Eye (tissue), 1 donor: ENCODE measurements at places on chromosomes 12 and 14.

DNA sequence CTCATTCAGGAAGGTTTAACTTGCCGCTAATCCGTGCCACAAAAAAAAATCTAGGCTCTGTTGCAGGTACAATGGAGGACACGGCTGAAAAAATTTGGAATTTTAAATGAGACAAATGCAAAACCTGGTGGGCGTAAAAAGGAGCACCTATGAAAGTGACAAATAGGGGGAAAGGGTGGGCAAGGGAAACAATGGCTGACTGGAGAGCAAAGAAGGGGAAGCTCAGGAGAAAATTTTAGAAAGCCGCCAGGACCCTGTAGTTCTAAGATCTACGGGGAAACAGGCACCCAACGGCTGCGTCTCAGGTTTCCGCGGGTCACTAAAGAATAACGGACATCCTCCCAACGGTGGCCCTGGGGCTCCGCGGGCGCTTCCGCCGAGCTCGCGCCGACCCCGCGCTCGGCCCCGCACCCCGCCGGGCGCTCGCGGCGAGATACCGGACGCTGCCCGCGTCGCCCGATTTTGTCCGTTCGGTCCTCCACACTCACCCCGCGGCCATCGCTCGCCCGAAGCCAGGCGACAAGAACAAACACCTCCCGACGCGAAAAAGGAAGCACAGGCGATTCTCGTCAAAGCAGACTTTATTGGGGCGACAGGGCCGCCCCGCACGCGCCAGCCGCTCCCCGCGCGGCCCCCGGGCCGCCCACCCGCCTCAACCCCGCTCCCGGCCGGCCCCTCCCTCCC lies 1.1 kb upstream of the YY1 start:
- DNase-seq: peak; percentile 78

DNA sequence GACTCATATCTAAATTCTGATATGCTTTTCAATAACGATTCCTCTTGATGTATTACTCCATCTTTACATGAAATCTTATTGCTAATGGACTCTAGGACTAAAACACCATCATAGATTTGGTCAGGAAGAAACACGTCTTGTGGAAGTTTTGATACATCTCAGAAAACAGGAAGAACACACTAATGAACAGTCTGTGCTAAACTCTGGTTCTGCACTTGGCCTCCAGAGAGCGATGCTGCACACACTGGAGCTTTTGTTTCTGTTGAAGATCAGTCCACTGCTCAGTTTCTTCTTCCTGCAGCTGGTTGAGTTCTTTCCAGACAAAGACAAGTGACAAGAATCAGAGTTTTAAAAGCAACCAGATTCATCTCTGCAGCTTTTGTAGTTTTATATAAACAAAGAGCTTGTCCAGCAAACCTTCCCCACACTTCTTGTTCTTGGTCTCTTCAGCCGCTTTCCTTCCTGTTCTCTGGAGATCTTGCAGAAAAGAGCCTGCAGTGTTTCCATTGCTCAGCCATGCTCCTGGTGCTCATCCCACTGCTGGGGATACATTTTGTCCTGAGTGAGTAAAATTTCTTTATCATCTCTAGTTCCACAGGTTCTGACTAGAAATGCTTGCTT lies 229.1 kb upstream of the OR4E1 start:
- DNase-seq: no peak

- no peak for DNase-seq
Observed at GRCh38 chr12:33310471-33310870, 129.1 kb downstream of the SYT10 start.

- DNase-seq: peak; percentile 15
Observed at GRCh38 chr14:80587096-80587724, 354.3 kb downstream of the CEP128 start.

- DNase-seq: no peak
Observed at GRCh38 chr14:31070431-31070830, 44.3 kb upstream of the STRN3 start.

GRCh38 chr14:23095196-23096108 lies at the start of gene C14orf119:
Gene C14orf119, plus strand, starts transcription at chr14:23095505. Its CDS starts 2,154 bp downstream, at chr14:23097659.
- DNase-seq: peak; percentile 100

- DNase-seq: no peak
Observed at GRCh38 chr14:67265131-67265530, 23.9 kb downstream of the PALS1 start.

DNA sequence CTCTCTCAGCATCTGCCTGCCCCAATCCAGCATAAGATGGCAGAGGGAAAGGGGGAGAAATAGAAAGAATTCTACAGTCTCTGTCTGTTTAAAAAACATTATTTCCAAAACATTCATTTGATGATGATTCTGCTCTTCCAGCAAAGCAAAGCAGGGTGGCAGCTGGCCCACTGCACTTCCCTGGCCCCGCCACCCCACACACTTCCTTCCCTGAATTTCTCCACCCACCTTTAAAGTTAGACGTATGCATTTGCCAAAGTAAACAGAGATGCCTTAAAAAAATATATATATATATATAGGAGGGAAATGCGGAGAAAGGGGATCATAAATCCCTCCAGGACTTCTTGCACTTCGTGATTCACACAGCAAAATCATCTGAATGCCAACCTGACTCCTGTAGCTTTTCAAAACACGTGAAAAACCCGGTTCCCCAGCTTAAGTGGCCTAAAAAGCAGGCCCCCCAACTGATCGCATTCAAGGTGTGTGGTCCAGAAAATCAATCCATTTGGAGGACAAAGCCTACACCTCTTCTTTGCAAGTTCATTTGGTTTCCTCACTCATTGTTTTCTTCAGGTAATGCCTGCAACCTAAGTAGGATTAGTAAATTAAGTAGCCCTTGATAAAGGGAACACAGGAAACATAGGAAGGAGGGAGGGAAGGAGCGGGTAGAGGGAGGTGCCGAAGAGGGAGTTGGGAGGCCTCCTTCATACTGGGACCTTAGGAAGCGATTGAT lies 68.8 kb downstream of the LLPH start:
- DNase-seq: no peak

DNA sequence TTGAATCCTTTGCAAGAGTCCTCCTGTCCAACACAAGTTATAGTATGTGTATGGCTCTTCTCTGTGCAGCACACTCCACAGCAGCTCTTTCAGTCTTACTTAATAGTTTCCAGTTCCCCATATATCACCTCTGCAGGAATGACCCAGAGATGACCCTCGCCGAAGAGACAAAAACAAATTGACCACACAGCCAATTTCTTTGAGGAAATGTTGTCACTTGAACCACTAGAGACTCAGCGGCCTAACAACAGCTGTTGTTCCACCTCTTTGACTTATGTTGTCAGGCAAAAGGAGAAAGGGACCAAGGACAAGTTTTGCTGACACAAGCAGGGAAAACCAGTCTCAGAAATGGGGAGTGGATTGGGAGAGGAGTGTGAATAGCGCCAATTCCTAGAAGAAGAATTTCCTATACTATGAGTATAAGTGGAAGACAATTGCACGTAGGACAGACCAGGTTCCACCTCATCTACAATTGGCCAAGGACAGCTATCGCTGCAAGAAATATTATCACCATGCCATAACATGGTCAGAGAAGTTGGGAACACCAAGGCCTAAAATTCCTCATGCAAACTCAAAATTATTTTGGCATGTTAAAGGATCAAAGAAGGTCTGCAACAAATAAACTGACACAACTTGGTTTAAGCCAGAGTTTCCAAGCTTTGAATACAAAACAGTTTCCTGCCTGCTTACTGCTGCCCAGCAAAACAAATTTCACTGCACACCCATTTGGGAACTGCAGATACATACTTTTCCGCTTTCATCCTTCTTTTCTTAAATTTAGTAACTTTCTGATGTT lies 41.7 kb upstream of the ITPR2 start:
- DNase-seq: no peak

DNA sequence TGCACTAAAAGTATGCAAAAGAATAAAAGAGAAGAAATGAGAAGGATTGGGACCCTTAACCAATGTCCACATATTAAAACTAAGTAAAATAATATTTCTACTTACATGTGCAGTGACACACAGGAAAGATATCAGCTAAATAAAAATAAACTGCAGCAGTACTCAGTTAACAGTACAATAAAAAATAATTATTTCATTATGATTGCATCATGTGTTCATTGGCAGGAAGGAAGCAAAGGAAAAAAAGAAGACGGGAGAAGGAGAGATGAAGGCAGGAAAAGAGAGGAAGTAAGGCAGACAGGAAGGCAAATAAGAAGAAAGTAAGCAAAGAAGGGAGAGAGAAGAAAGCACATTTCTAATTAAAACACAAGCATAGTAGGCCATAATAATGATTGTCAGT lies 33.0 kb downstream of the RASSF9 start:
- DNase-seq: no peak

DNA sequence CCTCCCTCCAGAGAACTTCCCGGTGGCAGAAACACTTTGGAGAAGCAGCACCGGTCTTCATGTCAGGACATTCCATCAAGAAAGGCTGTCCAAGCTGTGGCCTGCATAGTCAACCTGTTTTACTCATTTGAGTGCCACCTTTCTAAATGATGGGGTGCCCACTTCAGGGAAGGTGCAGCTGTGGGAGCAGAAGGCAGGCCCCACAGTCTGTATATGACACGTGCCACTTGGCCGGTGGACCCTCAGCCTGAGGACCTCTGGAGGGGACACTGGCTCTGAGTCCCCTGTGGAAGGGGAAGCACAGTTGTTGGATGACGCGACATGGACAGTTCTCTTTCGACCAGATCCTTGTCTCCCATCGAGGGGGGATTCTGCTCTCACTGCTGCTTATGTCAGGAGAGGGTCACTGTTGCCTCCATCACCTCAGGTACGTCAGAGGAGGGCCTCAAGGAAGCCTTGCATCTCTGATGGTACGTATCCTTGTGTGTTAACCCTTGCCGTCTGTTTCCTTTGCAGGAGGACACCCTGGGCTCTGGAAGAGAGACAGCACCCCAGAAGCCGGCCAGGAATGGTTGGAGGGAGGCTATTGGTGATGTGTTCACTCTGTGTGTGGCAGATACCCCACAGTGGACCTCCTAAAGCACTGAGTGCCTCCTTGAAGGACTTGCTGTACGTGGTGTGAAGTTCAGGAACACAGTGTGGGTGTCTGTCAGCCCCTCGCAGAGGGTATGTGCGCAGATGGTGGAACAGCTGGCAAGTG lies 132.1 kb upstream of the RTL1 start:
- DNase-seq: no peak

DNA sequence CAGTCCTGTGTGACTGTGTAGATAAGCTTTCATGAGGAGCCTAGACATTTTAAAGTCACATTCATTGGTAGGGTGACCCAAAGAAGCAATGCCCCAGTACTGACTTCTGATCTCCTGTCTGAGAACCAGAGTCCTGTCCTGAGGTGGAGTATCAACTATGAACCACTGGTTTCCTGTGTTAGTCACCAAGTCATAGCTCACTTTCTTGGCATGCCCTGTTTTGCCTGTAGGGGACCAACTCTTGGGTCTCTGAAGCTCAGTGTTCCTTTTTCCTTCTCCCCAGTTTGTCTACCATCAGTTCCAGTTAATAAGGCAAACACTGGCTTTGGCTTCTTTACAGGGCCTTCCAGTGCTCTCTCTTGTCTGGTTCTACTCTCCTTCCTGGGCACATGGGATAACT lies 97.4 kb downstream of the C12orf75 start:
- no peak for DNase-seq

GRCh38 chr12:28936711-28937110 lies 212.4 kb upstream of the FAR2 start:
- DNase-seq: no peak

DNA sequence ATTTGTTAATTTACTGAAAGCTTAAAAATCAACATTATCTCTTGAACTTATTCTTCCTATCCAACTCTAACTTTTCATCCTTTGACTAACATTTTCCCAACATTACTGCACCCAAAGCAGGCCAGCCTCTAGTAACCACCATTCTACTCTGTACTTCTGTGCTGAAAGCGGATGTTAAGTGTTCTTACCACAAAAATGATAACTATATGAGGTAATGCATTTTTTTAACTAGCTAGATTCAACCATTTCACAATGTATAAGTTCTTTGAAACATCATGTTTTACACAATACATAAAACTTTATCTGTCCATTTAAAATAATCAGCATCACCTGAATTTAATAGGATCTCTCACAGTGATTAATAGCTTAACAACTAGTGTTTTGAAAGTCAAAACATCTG lies 468.5 kb upstream of the MGAT4C start:
- DNase-seq: no peak

DNA sequence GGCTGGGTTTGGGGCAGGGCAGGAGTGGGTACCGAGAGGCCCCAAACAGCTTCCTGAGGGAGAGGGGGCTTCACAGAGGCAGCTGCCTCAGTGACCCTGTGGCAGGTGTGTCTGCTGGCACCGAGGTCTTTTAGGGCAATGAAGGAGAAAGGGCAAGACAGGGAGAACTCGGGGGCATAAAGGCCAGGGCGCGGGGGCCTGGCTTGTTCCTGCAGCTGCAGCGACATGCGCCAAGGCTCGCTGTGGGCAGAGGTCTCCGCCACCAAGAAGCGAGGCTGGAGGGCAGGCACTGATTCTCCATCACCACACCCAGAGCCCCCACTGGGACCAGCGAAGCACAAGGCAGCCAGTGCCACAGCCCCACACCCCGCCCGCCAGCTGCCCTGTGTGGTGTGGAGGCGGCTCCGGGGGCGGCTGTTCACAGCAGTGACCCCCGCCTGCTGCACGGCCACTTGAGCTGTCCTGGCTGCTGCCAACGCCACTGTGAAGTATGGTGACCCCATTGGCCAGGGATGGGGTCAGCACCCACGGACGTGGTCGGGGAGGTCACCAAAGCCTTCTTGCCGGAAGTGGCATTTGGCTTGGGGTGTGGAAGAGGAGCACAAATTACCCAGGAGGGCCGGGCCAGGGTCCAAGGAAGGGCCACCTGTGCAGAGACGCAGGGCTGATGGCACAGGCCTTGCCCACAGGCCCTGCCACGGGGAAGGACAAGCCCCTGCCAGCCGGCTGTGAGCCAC lies 16.4 kb downstream of the BAG5 start:
- DNase-seq: peak; percentile 41

- no peak for DNase-seq
Observed at GRCh38 chr14:27015065-27015464, 417.2 kb upstream of the NOVA1 start.

GRCh38 chr14:99213101-99213500 lies 58.9 kb downstream of the BCL11B start:
- no peak for DNase-seq

DNA sequence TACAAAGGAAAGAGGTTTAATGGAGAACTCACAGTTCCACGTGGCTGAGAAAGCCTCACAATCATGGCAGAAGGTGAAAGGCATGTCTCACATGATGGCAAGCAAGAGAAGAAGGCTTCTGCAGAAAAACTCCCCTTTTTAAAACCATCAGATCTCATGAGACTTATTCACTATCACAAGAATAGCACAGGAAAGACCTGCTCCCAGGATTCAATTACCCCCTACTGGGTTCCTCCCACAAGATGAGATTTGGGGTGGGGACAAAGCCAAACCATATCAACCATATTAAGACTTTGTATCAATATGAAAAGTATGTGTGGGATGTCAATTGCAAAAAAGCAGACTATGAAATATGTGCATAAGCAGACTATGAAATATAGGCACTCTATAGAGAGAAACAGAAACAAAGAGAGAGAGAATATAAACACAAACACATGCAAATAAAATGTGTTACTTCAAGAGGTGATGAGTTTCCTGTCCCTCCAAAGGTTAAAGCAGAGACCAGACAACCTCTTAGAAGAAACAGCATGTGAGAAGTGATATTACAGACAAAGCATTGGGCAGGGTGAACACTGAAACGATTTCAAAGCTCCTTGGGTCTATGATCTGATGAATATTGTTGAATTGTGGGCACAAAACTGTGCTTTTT lies 151.2 kb upstream of the KRR1 start:
- DNase-seq: no peak

GRCh38 chr14:56660677-56661389 lies 81.2 kb downstream of the TMEM260 start:
- no peak for DNase-seq

GRCh38 chr12:43352001-43352400 lies 200.0 kb downstream of the ADAMTS20 start:
- no peak for DNase-seq
